GM13977 (cell line): ENCODE measurements at places on chromosomes 16 and 17.

DNA sequence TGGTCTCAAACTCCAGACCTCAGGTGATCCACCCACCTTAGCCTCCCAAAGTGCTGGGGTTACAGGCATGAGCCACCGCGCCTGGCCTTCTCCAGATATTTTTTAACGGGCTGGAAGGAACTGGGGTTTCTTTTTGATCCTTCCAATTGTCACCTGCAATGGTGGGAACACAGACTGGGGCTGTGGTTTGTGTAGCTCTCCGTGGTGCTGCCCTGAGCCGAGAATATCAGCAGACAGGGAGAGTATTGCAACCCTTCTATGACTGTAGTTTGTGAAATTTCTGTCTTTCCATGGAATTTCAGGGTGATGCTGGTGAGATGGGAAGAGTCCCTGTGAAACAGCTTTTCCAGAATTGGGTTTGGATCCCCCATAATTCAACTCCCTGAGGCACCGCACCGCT is 263.5 kb downstream of the ENGASE start:
- no peak for DNase-seq

- no peak for DNase-seq
These were observed 41.7 kb downstream of the ANKFY1 start for GRCh38 chr17:4221899-4222659.

- DNase-seq, result no peak
These were observed 11.3 kb upstream of the MLLT6 start for GRCh38 chr17:38693700-38694329.

DNA sequence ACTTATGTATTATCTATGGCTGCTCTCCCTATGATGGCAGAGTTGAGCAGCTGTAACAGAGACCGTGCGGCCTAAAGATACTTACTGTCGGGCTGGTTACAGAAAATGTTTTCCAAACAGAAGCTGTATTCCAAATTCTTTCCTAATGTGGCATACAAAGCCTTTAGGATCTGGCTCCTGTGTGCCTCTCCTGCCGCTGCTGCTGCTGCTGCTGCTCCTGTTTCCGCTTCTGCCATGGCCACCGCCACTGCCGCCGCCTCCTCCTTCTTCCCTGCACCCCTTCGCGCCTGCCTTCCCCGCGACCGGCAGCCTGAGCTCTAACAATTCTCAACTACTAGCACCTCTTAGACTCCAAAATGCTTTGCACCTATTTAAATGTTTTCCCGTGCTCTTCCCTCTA is 263.9 kb upstream of the TBX2 start:
- DNase-seq, result no peak

- no peak for DNase-seq
These were observed 63.6 kb upstream of the KIFC3 start for GRCh38 chr16:57865746-57866528.

- no peak for DNase-seq
These were observed 185.0 kb downstream of the TANC2 start for GRCh38 chr17:63150994-63151464.

DNA sequence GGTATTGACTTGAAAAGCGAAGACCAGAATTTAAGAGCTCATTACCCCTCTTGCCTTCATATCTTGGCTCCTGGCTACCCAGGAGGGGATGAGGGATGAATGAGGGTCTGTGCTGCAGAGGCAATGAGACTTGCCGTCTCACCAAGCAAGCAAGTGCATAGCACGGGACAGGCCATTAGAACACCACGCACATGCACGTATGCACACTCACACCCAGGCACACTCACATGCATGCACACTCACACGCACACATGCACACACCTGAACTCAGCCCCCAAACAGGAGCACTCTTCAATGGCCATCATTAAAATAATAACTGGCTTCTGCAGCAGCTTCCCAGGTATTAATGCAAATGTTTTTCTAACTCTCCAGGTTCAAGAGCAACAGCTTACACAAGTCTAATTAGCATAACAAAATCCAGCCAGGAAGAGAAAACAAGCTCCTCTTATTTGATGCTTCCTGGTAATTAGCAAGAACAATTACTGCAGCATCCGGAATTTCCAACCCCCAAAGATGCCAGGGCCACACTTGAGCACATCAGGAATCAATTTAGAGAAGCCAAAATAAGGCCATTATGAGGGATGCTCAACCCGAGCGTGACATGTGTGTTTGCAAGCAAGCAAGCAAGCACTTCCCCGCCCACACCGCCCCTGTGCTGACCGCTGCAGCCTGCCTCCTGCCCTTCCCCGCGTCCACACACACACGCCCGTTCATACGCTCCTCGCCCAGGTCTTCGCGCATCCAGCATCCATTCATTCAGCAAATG is 171.6 kb upstream of the TNRC6C start:
- DNase-seq, result no peak

GRCh38 chr16:88354229-88355092 is 28.3 kb upstream of the ZNF469 start:
- DNase-seq, result no peak

- DNase-seq, result no peak
These were observed 75.8 kb upstream of the ZNF469 start for GRCh38 chr16:88306860-88307545.

- peak; percentile 42 for DNase-seq
These were observed 14.2 kb downstream of the CRYM start for GRCh38 chr16:21263640-21264570.

DNA sequence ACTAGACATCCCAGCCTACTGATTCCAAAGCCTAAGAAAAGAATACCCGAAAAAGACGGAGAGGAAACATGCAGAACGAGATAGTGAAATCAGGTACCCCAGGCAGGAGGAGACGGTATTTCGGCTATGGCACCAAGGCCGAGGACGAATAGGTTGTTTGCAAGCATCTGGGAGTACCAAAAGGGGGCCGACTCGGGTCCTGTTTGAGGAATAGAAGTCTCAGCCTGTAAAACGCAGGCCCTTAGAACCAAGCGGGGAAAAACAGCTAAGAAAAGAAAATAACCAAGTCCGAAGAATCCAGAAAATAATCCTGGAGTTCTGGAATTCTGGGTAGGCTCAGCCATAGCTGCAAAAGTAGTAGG is 537 bp downstream of the SLC35B1 start:
- DNase-seq, result no peak
